ENCODE measurements at places on chromosomes 4 and X.

DNA sequence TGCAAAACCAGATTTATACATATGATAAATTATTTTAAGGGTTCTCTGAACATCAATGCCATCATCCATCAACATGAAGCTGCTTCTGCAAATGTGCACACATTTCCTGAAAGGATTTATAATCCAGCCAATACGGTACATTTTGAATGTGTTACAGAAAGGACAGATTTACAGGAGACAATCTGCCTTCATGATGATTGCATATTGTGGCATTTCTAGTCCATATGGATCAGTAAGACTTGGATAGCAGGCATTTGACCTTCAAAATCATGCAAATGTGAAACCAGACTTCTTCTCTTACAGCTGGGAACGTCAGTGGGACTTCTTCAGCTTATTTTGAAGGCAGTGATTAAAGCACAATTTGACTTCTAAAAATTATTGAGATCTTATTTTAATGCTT, 217.3 kb upstream of the GK2 start:
- DNase-seq, result no peak

DNA sequence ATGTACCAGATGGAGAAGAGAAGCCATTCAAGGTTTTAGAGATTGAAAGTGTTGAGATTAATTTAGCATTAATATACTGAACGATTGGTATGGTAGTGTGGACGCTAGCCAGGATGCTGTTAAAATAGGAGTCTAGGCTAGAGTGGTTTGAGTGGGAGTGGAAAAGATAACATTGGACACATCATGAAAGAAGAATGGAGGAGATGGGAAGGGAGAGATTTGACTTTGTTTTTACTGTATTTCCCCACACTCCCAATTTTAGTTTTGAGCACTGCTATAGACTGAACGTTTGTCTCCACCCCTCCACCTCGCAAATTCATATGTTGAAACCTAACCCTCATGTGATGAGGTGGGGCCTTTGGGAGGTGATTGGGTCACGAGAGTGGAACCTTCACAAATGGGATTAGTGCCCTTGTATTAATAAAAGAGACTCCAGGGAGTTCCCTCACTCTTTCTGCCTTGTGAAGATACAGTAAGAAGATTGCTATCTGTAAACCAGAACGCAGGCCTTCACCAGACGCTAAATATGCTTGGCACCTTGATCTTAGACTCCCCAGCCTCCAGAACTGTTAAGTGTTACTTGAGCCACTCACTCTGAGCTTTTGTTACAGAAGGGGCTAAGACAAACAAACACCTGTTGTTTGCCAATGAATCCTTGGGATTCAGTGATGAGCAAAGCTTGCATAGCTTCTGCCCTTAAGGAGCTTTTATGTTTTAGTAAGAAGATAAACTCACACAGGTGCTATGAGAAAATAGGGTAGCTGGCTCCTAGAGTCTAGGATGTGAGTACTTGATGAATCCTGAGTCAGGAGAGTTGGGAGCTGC, 25.8 kb downstream of the USP9X start:
- DNase-seq, result no peak

DNA sequence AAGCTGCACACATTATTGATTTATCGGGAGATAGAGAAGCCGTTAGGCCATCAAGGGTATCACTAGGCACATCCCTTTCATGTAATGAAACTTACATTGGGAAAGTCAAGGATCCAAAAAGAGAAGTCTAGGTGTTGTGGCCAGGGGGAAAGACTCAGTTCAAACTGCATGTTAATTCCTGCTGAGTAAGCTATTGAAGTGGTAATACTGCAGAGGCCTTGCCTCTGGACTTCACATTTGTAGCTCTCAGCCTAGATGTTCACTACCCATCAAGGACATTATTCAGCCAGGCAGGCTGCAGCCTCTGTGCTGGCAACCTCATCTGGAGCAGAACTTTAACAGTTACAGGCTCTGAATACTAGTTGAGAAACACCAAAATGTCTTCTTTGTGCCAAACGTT, 2094.5 kb upstream of the AGA start:
- no peak for DNase-seq

DNA sequence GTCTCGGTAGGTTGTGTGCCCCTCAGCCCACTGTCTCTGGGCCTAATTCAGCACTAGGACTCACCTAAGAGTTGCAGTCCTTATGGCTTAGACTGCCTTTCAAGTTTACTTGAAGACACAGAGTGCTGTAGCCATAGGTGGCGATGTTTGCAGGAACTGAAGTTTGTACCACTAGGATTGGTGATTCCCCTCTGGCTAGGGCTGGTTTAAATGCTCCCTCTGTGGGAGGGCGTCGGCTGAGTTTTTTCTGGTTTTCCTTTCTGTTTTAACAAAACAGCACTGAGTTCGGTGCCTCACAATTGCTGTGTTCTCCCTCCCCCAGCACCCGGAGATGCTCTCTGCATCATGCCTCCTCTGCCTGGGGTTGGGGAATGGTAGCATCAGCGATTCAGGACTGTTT, 480.9 kb downstream of the PCDH11X start:
- DNase-seq, result no peak

- DNase-seq, result peak; percentile 56
These were observed 750 bp downstream of the TMEM129 start for GRCh38 chr4:1720163-1720983.

GRCh38 chr4:158428242-158428641, 93.4 kb upstream of the RXFP1 start:
- DNase-seq, result no peak

GRCh38 chrX:74132280-74132679, 171.7 kb upstream of the ZCCHC13 start:
- no peak for DNase-seq

GRCh38 chr4:20629186-20630106, 70.8 kb upstream of the PACRGL start:
- DNase-seq, result no peak

DNA sequence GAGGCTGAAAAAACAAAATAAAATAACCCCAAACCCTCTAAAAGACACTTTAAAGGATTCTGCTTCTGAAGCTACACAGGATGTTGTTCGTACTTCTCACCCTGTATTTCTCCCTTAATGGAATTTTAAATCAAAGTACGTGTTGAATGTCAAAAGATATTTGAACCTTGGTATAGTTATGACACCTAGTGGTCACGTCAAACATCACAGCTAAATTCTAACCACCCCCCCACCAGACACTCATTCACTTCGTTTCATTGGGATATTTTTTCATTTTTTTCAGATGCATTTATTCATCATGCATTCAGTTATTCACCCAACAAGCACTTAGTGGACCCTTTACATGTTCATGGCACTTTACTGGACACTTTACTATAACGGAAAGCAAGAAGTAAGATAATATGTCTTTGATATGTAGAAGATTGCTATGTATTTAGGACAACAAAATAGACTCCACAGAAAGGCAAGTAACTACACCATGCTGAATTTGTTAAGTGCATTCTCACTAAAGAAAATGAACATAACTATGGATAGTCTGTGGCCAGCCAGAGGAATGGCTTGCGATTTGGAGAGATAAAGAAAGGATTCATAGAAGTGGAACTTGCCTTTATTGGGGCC, 62.5 kb upstream of the GPR174 start:
- DNase-seq, result no peak

GRCh38 chr4:85707611-85708010, 232.7 kb downstream of the ARHGAP24 start:
- DNase-seq, result no peak

DNA sequence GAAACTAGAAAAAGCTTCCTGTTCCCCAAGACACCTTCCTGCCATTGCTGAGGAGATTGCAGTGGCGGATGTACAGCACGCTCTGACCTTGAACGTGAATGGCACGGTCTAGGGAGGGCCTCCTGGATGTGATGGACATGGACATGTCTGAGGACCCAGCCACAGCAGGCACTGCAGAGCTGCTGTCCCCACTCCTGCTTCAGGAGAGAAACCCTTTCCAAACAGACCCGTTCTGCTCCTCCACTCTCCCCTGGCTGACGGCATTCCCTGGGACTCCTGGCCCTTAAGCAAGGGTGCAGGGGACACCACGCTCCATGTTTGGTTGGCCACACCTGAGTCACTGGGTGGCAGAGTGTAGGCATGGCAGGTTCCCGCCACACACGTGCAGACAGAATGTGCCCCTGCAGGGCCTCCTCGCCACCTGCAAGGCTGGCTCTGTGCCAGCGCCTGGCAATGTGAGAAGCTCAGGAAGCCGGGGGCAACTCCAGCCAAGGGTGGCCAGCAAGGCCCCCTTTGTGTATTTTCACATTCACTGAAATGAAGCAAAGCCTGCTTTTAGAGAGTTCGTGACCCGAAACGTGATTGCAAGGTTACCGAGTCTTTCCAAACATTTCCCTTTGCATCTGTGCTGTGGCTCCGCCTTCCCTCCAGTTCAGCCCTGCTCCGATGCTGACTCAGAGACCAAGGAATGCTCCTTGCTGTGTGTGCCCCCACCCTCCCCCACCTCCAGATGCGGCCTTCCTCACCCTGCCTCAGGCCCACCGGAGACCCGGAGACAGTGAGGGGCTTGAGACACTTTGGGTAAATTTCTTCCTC, 46.1 kb downstream of the HTRA3 start:
- no peak for DNase-seq

DNA sequence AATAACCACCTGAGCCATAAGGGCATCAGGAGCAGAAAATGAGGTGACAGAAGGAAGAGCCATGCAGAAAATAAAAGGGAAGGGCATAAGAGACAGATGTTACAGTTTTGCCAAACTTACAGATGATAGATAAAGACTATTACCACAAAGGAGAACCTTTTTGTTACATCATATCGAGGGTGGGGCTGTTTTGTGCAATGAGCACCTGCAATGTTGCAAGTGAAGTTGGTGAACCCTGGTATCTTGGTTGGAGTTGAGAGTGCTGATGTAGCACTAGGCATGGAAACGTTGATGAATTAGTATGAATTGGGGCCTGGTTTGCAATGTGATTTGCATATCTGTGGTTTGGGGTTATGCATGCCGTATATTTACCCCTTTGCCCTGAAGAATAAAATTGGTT, 119.8 kb upstream of the TEX13D start:
- DNase-seq, result no peak

- DNase-seq, result no peak
These were observed 14.9 kb upstream of the MORC4 start for GRCh38 chrX:107014936-107015335.

GRCh38 chrX:65034668-65035445, 58.6 kb upstream of the ZC4H2 start:
- DNase-seq, result peak; percentile 79

- no peak for DNase-seq
These were observed 6.7 kb downstream of the LAMP2 start for GRCh38 chrX:120462370-120462769.

GRCh38 chr4:66694739-66695138, 850.6 kb downstream of the CENPC start:
- DNase-seq, result no peak

DNA sequence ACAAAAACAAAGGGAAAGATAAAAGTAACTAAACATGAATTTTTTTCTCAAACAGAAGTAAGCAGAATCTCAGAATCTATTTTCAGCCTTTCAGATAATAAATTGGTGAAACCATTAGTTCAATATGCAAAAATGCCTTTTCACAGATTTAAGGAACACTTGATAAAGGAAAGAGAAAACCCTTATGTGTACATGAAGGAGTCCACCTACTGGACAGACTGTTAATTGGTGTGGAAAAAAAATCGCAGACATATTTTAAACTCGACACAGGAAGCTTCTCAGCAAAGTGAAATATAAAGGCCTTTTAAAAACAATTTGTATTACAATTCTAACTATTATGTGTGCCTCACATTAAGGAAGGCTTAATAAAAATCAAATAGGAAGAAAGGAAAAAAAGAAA, 22.3 kb downstream of the COX7B2 start:
- no peak for DNase-seq

DNA sequence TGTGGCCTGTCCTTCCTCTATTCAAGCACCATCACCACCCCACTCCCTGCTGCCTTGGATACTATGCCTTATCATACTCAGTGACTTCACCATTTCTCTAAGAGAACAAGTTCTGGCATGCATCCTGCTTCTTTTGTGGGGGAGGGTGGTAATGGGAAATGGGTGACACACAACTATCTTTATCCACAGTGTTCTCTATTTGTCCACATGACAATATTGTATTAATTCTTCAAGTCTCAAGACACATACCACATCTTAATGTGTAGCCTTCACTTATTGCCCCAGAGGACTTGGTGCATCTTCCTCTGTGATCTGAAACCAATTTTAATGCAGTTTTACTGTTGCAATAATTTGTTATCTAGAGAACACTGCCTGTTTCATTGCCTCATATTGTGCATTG, 29.3 kb upstream of the UGT2B7 start:
- no peak for DNase-seq

DNA sequence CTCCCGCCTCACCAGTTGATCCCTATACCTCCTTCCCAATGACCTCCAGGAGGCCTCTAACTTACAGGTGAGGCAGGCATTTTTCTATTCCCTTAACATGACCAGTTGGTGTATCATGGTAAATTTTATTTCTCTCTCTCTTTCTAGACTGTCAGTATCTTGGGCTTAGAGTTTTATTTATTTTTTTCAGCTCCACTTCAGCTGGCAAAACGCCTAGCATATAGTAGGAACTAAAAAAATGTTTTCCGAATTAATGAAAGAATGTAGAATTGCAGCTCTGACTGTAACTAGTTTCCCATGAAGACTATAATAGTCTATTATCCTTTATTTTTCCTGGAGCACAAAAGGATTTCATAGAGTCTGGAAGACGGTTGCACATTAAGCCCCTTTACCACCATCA, 84.8 kb downstream of the PDE5A start:
- no peak for DNase-seq

- no peak for DNase-seq
These were observed 92.8 kb downstream of the MAML3 start for GRCh38 chr4:140061194-140061593.

DNA sequence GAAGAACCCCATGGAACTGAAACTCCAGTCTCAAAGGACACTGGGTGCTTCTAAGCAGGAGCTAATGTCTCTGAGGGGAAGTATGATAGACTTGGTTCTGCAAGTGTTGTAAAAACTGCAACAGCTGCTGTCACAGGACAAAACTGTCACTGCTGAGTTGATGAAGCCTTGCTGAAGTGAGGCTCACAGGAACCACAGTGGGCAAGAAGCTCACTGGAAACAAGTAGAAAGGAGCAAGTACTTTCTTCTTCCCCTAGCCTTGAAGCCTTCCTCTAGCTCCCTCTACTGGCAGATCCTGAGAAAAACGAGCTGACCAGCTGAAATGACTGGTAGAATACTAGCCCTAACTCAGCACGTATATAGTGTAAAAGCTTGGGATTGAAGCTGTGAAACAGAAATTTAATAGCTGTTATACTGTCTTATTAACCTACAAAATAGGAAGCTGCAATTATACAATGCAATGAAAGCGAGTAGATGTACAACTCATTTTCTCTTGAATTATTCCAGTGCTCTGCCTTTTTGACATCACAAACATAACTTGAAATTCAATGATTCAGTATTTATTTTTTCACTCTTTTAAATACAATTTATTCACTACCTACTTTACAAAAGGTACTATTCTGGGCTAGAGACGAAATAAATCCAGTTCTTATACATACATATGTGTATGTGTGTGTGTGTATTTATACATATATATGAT, 91.4 kb downstream of the GABRB1 start:
- peak; percentile 42 for DNase-seq

- DNase-seq, result no peak
These were observed 87.4 kb upstream of the ETNPPL start for GRCh38 chr4:108850219-108850649.

GRCh38 chrX:67750694-67751093, 206.9 kb downstream of the AR start:
- DNase-seq, result no peak

GRCh38 chrX:117834076-117834475, 282.5 kb downstream of the KLHL13 start:
- DNase-seq, result no peak

GRCh38 chr4:74127745-74128144, 28.8 kb upstream of the CXCL2 start:
- DNase-seq, result no peak

GRCh38 chr4:1983053-1983845, 25.5 kb downstream of the NELFA start:
- no peak for DNase-seq

Data from activated naive CD8-positive, alpha-beta T cell treated with anti-CD3 and anti-CD28 coated beads, Interleukin-2, amount 50 U/mL, for 24 hours (primary cell).